GM23248 (cell line): ENCODE measurements at places on chromosomes 6 and 20. TPM values are rescaled to one million over a fixed set of nuclear protein-coding genes. Genes with fewer than 3 reads are reported as not detected.

NMBR gene
- not detected in 2 replicates for total RNA-seq

VWA7 gene
- total RNA-seq = 0.54 TPM in 1 of 2 replicates, not detected in the other

GABRR1 gene
- not detected in 2 replicates for total RNA-seq

IL17F gene
- not detected in 2 replicates for total RNA-seq

SLC17A1 gene
- total RNA-seq = not detected in 2 replicates

KCNQ5 gene
- total RNA-seq = 10.8 and 15.8 TPM in 2 replicates

SULF2 gene
- 5.6 and 10.5 TPM in 2 replicates for total RNA-seq

EGFL8 gene
- 2.2 and 6.2 TPM in 2 replicates for total RNA-seq

KCNK16 gene
- total RNA-seq = not detected in 2 replicates
